ENCODE measurements at places on chromosomes 6 and 20.

- no peak for DNase-seq
Measured at GRCh38 chr20:19966840-19967239, 50.3 kb upstream of the NAA20 start.

GRCh38 chr6:149889326-149889725 is 8.6 kb downstream of the RAET1E start:
- no peak for DNase-seq

DNA sequence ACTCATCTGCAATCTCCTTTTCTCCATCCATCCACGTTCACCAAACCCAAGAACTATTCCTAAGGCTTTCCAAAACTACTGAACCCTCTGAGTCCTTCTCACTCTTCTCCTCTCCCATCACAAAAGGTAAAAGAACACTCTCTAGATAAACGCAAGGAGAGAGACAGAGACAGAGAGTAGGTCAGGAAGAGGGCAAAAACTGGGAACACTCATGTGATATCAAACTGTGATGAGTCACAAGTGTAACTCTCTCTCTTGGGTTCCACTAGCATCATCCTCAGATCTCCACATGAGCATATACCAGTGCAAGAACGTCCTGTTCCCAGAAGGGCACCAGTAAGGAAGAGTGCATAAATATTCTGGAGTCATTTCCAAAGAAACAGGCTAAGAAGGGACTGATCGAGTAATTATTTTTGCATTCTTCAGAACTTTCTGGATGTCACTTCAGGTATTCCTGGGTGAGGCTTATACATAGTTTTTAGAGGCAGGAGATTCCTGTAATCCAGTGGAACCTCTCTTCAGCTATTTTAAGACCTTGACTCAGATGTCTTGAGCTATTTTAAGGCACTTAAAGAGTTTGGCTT is 47.3 kb upstream of the STXBP5 start:
- DNase-seq: no peak

DNA sequence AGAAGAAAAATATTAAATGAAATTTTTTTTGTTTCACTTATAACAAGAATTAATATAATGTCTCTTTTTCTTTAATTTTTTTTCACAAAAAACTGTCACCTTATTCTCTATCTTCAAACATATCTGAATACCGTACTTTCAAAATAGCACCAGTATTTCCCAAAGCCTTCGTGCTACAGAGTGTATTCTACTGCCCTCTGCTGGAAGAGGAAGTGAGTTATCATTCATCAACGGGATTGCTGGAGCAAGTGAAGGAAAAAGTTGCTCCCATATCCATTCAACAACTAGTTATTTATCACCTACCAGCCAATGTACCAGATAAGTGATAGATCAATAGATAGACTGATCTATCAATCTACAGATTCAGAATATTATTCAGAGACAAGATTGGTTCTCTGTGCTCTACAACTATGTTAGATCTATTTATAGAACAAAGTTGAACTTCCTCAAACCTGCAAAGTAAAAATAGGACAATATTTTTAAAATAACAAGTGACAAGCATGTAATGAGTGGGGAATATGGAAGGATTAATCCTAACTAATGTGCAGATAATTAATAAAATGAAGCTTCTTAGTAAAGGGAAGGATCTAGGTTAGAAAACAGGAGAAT is 26.7 kb upstream of the TFAP2B start:
- DNase-seq: peak; percentile 68

GRCh38 chr20:13778827-13779226 is 5.9 kb downstream of the ESF1 start:
- DNase-seq: no peak

DNA sequence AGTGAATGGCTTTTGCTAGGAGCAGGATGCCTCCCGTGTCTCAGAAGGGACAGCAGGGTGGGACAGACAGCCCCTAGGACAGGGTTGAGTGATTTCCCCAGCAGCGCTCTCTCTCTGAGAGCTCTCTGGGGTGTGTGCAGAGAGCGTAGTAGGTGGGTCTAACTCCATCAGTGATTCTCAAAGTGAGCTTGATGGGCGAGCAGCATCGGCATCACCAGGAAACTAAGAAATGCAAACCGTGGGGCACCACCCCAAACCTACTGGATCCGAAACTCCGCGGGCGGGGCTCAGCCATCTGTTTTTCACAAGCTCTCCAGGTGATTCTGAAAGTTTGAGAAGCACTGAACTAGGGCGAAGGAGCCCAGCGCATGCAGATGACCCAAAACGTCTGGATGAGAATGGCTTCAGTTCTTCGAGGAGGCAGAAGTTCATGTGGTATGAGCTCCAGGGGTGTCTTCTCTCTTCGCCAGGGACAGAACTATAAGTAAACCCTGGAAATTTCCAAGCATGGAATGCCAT is 119.6 kb upstream of the RNF24 start:
- no peak for DNase-seq

GRCh38 chr6:150615967-150616366 is 16.3 kb downstream of the PLEKHG1 start:
- DNase-seq: no peak

Measured in RKO (cell line).